ENCODE measurements at places on chromosomes 4 and X. TPM values are rescaled to one million over a fixed set of nuclear protein-coding genes. Genes with fewer than 3 reads are reported as not detected.

GRCh38 chrX:19829814-19830213 lies 57.6 kb downstream of the SH3KBP1 start:
- no peak for DNase-seq

Gene CSAG3
- not detected for polyA plus RNA-seq

- DNase-seq: no peak
Measured at GRCh38 chr4:71453531-71453930, 114.7 kb downstream of the SLC4A4 start.

GRCh38 chrX:132613801-132614200 lies 125.0 kb upstream of the MBNL3 start:
- no peak for DNase-seq

Gene SNCA
- polyA plus RNA-seq: 1.5 TPM

DNA sequence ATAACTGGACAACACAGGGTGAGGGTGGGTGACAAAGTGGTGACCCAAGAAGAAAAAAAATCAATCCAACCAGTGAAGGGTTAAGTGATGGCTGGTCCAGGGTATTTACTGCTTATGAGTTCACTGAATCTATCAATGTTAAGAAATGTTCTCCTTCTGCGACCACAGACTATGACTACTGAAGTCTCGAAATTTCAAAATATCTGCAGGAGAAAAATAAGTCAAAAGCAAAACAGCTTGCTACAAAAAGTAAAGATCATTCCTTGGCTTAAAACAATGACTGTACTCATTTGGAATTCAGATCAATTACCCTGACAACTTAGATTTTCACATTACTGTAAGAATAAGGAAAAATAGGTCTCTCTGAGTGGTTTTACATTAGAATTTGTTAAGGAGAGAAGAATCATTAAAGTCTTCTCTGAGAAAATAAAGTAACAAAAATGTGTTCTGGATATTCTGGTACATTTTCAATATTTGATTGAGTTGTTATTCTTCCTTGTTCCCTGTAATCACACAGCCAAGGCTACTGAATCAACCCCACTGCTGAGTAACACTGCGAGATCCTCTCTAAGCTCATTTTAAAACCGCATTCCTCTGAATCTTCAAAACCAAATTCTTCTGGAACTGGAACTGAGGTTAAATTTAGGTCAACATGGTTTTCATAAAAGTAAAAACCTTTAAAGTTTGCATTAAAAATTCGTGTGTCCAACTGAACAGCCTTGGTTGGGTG lies 22.7 kb downstream of the SMPX start:
- no peak for DNase-seq

DNA sequence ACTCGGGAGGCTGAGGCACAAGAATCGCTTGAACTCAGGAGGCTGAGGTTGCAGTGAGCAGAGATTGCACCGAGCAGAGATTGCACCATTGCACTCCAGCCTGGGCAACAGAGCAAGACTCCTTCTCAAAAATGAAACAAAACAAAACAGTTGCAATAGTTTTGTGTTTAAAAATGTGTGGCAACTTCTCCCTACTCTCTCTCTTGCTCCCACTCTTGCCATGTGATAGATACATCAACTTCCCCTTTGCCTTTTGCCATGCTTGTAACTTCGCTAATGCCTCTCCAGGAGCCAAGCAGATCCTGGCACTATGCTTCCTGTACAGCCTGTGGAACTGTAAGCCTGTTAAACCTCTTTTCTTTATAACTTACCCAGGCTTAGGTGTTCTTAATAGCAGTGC lies 52.5 kb upstream of the INTU start:
- no peak for DNase-seq
